D721Med (cell line): ENCODE measurements at places on chromosomes 11 and 22.

DNA sequence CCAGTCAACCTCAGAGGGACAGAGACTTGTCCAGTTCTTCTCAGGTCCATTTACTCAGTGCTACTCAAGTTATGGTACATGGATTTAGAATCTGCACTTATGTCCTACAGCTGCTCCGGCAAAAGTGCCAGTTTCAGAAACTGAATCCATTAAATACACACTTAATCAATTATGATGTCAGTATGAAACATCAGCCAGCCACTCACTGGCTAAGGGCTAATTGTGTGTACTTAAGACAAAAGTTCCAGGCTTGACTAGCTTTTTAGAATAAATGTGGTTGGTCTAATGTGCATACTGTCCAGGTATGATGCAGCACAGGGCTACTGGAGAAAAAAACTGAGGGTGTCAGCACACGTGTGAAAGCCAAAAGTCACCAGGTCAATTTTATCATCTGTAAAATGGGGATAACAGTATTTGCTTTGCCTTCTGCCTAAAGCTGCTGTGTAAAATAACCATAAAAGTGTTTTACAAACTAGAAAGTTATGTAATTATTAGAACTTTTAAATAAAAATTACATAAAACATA is 55.4 kb upstream of the CYP2D6 start:
- no peak for DNase-seq

- DNase-seq, result no peak
Measured at GRCh38 chr11:41675205-41675604, 215.8 kb upstream of the LRRC4C start.

DNA sequence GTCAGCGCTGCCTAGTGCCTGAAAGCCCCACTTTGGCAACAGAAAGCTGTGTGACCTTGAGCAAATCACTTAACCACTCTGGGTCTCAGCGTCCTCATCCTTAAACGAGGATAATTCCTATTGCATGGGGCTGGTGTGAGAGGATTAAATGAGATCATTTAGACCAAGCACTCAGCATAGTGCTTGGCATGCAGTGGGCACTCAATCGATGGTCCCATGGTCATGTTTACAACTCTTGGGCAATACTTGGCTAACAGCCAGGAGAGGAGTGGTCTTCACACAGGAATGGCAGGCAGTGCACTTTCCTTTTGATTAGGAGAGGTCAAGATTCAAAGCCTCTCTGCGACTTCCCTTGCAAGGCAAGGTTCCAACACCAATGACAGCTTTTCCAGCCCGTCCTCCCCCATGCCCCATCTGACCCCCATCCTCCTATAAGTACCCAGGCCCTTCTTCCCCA is 14.1 kb downstream of the TNKS1BP1 start:
- no peak for DNase-seq

DNA sequence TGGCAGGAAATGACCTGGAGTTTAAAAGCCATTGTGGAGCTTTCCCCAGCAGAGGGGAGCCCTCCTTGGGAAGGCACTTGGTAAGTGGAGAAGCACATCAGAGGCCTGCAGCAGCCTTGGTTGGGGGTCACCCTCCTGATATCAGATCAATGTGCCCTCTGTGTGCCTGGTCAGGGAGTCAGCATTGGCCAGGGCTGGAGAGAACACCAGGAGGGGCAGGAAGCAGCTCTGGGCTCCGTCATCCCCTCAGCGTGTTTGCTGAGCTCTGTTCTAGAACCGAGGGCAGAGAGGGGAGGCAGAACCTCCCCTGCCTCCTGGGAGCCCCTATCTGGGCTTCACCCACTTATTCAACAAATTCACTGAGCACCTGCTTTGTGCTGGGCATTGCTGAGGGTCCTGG is 846.0 kb downstream of the TBC1D22A start:
- no peak for DNase-seq

DNA sequence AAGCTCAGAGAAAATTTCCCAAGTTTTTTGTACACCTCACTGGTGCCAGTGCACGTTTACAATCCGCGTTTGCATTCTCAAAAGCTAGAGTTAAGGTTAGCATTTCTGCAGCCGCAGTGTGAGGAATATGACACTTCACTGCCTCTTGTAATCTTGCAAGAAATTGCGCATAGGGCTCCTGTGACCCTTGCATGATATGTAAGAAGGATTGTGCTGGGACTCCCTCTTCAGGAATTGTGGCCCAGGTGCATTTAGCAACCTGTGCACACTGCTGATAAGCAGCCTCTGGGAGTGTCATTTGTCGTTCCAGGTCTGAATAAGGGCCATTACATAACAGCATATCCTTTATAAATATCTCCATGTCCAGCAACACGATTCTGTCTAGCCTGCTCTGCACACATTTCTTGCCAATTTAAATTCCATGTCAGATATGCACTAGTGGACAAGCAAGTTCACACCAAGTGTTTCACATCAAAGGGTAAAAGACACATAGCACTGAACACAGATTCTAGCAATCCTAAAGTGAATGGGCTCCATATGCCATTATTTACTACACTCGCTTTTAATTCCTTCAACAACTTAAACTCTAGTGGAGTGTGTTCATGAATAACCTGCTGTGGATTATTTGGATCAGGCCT is 69.2 kb upstream of the INCENP start:
- no peak for DNase-seq

GRCh38 chr22:29102300-29102699 is 29.5 kb downstream of the KREMEN1 start:
- DNase-seq, result no peak

- no peak for DNase-seq
Measured at GRCh38 chr11:21484039-21484438, 708.8 kb upstream of the ANO5 start.

DNA sequence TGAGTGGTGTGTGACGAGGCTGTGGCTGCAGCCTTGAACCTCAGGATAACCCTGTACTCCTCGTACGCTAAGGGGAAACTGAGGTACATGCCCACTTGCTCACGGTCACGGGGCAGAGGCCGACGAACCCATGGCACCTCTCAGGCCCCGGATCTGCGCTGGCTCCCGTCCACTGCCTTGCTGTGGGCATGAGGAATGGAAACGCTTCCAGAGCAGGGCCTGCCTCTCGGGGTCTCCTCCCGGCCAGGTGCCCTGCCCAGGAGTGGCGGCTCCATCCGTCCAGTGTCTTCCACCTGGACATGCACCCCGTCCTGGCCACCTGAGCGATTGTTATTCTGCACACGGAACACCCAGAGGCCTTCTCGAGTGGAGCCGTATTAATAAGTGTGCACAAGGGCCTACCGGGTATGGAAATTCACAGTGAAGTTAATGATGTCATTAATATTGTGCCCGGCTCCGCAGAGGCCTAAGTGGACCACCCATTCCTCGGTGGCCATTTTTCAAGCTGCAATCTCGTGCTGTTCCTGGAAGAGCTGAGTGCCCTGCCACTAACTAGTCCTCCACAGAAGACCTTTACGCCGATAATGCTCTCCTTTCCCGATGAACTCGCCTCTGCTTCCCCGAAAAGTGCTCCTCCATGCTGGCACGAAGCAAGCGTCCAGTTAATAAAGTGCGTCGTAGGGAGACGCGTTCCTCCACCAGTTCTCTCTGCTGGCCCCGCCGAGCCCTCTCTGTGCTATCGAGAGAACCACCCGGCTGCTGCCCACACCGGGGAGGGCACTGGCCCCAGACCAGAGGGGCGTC is 927.9 kb downstream of the BRD1 start:
- DNase-seq, result no peak

- no peak for DNase-seq
Measured at GRCh38 chr22:18905540-18906409, at the start of gene DGCR6. TSS of gene DGCR6 (plus strand) at chr22:18906320. CDS start at chr22:18906375, 55 bp downstream.

DNA sequence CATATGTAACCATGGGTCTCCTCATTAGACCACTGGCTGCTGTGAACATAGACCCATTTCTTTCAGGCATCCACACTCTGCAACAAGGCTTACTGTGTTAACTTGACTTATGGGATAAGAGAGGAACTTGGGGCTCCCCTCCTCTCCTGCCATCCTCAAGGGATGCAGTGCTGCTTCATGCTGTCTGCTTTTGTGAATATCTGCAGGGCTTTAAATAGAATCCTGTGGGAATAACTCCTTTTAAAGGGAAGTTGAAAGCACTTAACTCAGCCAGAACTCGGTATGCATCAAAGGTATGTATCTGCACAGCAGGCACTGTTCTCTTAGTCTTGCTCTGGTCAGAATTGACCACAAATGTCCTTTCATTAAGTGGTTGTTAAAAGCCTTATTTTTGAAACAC is 222.5 kb upstream of the KIRREL3 start:
- DNase-seq, result no peak

DNA sequence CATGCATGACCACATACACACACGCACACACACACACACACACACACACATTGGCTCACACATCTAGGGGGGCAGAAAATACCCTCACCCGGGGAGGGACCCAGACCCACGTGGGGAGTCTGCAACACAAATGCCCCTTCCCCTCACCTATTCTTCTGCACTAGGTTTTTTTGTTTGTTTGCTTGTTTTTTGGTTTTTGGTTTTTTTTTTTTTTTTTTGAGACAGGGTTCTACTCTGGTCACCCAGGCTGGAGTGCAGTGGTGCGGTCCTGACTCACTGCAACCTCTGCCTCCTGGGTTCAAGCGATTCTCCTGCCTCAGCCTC is 28.4 kb downstream of the WEE1 start:
- DNase-seq, result no peak

GRCh38 chr11:112221274-112221835 is 4.9 kb upstream of the PTS start:
- no peak for DNase-seq

- DNase-seq, result no peak
Measured at GRCh38 chr11:69526453-69526810, 45.0 kb downstream of the LINC01488 start.

GRCh38 chr22:36461665-36462649 is 19.5 kb downstream of the TXN2 start:
- no peak for DNase-seq

- no peak for DNase-seq
Measured at GRCh38 chr22:28232204-28232603, 313.1 kb upstream of the PITPNB start.

DNA sequence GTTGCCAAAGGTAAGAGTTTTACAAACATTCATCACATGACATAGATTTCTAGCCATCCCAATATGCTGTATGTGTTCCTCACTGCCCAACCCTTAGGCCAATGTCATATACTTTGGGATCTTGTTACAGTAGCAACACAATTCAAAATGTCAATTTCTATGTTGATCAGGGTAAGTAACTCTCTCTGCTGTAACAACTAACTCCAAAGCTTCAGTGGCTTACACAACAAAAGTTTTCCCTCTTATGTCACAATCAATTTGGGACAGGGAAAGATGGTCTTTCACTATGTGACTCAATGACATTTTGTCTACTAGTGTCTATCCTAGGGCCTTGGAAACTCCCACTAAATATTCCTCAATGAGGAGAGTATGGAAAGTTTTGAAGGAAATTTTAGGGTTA is 144.5 kb downstream of the SBF2 start:
- no peak for DNase-seq

DNA sequence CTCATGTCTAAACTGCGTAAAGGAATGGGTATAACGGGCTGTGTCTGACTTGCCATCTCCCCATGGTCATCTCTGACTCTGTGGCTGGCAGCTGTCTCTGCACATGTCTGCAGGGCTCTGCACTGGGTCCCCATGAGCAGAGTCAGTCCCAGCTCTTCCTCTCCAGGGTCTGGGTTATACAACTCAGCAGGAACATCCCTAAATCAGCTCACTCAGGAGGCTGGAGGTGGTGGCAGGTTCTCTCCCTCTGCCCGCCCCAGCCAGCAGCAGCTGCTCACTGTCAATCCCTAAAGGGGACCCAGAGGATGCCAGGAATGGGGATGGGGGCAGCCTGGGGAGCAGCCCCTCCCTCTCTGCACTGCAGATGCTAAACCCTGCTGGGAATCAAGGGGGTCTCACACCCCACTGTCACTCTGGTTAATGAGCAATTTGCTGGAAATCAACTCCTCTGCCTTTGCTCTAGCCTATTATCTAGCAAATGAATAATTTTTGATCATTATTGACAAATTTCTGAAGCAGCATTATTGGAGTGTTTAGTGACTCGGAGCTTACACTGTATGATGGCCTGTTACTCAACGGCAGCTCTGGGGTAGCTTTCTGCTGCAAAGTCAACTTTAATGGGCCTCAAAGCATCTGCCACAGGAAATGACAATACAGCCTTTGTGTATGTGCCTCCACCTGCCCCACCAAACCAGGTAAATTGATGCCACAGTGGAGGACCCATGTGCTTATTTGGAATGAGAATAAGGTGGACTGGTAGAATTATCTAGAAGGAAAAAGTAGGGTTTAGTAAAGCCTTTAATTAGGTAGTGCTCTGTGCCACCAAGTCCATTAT is 55.7 kb upstream of the SHANK2 start:
- DNase-seq, result no peak

GRCh38 chr11:119112314-119113020 is 5.3 kb downstream of the C2CD2L start:
- no peak for DNase-seq

GRCh38 chr11:62401356-62401755 is 17.5 kb upstream of the SCGB1A1 start:
- DNase-seq, result peak; percentile 20

- no peak for DNase-seq
Measured at GRCh38 chr22:46081831-46082210, 68.5 kb upstream of the PPARA start.

- no peak for DNase-seq
Measured at GRCh38 chr11:117748771-117749540, 48.1 kb downstream of the DSCAML1 start.

GRCh38 chr11:2885017-2885677 is 428 bp downstream of the CDKN1C start:
- DNase-seq, result no peak

DNA sequence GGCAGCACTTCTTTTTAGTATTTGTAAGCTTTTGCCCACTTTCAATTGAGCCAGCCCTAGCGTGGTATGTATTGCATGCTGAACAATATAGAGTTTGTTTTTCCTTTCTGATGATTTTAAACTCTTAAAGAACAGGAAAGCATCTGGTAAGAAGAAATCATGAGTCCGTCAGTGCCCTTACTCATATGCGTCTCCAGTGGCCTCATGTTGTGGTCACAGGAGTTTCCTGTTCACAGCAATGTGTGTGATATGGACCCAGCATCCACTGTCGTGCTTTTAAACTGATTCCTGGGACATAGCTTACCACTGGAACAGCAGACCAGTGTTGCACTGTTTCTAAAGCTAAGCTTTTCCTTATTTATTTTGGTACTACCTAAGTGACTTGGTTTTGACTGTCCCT is 40.1 kb downstream of the BID start:
- no peak for DNase-seq

DNA sequence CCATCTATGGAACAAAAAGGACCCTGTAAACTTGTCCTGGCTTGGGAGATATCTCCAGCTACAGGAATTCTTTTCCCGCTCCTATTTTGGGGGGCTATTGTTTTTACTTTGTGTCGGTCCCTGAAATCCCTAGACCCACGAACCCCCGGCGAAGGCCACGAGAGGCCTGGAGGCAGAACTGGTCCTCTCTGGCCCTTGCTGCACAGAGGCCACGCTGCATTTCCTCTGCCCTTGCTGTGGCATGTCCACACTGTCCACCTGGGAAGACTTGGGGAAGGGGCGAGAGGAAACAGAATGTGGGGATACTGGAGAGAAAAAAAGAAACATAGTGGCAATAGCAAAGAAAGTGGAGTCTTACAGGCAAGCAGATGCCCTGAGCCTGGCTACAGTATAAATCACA is 2.3 kb upstream of the ANO1 start:
- DNase-seq, result no peak

- no peak for DNase-seq
Measured at GRCh38 chr11:69364921-69365320, 71.0 kb downstream of the MYEOV start.
